ENCODE measurements at places on chromosomes 11 and 22.

DNA sequence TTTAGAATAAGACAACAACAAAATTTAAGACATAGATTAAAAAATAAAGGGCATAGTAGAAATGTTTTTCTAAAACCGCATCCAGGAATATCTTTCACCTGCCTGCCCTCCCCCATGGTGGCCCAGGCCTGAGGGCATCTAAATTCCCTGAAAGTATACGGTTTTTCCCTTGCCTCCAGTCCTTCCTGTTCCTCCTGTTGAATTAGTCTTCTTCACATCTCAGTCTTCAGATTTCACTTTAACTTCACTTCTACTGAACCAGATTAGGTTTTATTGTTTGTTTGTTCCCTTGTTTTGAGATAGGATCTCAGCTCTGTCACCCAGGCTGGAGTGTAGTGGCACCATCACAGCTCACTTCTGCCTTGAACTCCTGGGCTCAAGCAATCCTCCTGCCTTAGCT lies 33.1 kb upstream of the DEPDC7 start:
- no peak for DNase-seq

DNA sequence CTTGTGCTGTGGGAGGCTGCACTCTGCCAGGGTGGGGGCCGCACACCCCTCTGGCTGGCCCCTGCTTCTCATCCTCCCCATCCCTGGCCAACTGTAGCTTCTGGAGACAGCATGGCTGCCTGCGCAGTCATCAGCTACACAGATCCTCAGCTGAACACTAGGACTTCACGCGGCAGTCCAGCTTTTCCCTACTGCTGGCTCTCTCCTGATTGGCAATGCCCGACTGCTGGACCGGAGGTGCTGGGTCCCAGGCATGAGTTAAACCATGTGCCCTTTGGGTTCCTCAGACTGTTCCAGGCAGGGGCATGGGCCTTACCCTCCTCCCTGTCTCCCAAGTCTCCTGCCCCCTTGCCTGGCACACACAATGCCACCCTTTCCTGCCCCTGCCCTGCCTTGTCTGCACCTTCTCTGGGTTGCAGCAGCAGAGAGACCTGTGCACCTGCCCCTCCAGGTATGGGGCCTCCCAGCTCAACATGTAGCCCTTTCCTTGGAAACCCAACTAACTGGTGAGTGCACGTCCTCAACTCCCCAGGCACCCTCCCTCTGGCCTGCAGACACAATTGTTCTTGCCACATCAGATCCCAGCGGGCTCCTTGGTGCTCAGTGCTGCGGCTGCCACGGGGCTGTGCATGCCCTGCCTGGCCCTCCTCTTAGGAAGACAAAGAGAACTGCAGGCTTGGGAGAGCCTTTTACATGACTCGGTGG lies 1039.2 kb downstream of the TBC1D22A start:
- DNase-seq = no peak

- DNase-seq = peak; percentile 2
These were observed 40.1 kb upstream of the FLI1 start for GRCh38 chr11:128653801-128654231.

GRCh38 chr11:65113361-65113756 lies 1.7 kb downstream of the TM7SF2 start:
- no peak for DNase-seq

DNA sequence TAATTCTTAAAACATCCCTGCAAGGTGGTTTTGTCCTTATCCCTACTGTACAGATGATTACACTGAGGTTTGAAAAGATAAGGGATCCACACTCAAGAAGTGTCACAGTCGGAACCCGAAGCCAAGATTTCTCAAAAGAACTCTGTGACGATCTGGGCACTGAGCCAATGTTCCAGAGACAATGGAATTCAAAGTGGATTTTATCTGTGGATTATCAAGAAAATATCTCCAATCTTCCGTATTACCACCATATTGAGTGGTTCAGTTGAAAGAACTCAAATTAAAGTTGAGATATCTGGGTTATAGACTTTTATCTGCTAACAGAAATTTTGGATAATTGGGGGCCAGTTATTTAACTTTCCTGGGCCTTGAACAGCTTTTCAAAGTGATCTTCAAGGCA lies 100.0 kb upstream of the GRAMD1B start:
- DNase-seq = no peak

GRCh38 chr11:34423300-34423699 lies 15.4 kb upstream of the CAT start:
- DNase-seq = no peak

DNA sequence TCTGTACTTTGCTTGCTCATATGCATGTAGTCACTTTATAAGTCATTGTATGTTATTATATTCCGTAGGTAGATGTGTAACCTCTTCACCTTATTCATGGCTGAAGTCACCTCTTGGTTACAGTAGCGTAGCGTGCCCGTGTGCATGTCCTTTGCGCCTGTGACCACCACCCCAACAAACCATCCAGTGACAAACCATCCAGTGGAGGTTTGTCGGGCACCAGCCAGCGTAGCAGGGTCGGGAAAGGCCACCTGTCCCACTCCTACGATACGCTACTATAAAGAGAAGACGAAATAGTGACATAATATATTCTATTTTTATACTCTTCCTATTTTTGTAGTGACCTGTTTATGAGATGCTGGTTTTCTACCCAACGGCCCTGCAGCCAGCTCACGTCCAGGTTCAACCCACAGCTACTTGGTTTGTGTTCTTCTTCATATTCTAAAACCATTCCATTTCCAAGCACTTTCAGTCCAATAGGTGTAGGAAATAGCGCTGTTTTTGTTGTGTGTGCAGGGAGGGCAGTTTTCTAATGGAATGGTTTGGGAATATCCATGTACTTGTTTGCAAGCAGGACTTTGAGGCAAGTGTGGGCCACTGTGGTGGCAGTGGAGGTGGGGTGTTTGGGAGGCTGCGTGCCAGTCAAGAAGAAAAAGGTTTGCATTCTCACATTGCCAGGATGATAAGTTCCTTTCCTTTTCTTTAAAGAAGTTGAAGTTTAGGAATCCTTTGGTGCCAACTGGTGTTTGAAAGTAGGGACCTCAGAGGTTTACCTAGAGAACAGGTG lies 11.1 kb downstream of the CCND1 start:
- no peak for DNase-seq
